ENCODE measurements at places on chromosomes 2 and 18. TPM values are rescaled to one million over a fixed set of nuclear protein-coding genes. Genes with fewer than 3 reads are reported as not detected.

Gene RMND5A
- total RNA-seq, result 42.1 TPM

- no peak for DNase-seq
- H3K36me3 ChIP-seq, result no peaks in the 10 kb centered on the region
- no peak overlapping the region for H3K4me3 ChIP-seq
- no peaks in the 10 kb centered on the region for H3K4me1 ChIP-seq
These were observed 248.4 kb downstream of the FHOD3 start for GRCh38 chr18:36545821-36546427.

DNA sequence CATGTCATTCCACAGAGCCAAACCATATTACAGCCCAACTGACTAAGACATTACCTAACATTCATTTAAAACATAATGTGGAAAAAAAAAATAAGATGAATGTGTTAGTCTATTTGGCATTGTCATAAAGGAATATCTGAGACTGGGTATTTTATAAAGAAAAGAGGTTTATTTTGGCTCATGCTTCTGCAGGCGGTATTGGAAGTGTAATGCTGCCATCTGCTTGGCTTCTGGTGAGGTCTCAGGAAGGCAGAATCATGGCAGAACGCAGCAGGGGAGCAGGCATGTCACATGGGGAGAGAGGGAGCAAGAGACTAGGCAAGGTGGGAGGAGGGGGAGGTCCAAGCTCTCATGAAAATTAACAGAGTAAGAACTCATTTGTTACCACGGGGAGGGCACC is 504.8 kb upstream of the LRATD1 start:
- H3K4me3 ChIP-seq, result no peak overlapping the region
- H3K4me1 ChIP-seq, result no peaks in the 10 kb centered on the region
- no peaks in the 10 kb centered on the region for H3K27me3 ChIP-seq

GRCh38 chr2:45046786-45047185 is 37.5 kb upstream of the SIX2 start:
- H3K27me3 ChIP-seq, result peaks cover 18% of the 10 kb centered on the region
- no peak for DNase-seq

Gene KCNJ13
- total RNA-seq, result not detected

Gene WDFY1
- 58.8 TPM for total RNA-seq

DNA sequence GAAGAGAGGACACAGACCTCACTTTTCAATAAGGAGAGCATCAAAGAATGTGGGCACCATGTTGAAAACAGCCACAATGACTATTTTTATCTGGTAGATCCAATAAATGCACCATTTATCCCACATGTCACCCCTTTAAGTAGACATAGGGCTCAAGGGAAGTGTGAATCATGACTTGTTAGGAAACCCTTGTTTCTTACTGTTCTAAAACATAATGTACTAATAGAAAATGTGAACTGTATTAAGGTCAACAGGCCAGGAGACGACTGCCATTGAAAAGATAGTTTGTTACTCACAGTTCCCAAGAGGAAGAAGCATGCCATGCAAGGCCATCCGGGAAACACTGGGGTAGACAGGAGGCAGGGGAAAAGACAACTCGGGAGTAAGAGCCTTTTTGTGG is 137.7 kb downstream of the EN1 start:
- H3K4me3 ChIP-seq, result no peak overlapping the region
- H3K27ac ChIP-seq, result no peak overlapping the region
- H3K27me3 ChIP-seq, result peaks cover 3% of the 10 kb centered on the region
- H3K4me1 ChIP-seq, result no peaks in the 10 kb centered on the region

Gene GCKR
- not detected for total RNA-seq

DNA sequence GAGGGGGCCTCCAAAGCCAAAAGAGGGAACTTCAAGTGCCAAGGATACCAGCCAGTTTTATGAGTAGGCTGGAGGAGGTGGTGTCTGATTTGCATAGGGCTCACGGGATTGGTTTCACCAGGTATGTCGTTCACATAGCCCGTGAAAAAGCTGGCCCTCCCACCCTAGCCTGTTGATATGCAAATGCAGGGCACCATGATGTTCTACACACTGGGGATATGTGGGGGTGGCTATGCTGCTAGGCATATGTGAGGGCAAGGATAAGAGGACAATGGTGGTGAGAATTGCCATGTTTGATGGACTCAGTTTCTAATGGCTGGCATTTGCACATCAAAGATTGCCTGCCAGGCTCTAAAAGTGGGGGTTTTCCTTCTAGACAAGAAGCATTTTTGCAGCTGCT is 378.6 kb downstream of the DPP10 start:
- H3K27me3 ChIP-seq, result no peaks in the 10 kb centered on the region
- no peaks in the 10 kb centered on the region for H3K36me3 ChIP-seq
- no peak for DNase-seq
- H3K4me1 ChIP-seq, result no peaks in the 10 kb centered on the region
- H3K4me3 ChIP-seq, result no peak overlapping the region

- no peaks in the 10 kb centered on the region for H3K36me3 ChIP-seq
- no peak for DNase-seq
- H3K4me1 ChIP-seq, result no peaks in the 10 kb centered on the region
- H3K27ac ChIP-seq, result no peak overlapping the region
- H3K4me3 ChIP-seq, result no peak overlapping the region
These were observed 694.6 kb downstream of the EPHA4 start for GRCh38 chr2:220877491-220877890.

Gene SNTG2
- 3.5 TPM for total RNA-seq

DNA sequence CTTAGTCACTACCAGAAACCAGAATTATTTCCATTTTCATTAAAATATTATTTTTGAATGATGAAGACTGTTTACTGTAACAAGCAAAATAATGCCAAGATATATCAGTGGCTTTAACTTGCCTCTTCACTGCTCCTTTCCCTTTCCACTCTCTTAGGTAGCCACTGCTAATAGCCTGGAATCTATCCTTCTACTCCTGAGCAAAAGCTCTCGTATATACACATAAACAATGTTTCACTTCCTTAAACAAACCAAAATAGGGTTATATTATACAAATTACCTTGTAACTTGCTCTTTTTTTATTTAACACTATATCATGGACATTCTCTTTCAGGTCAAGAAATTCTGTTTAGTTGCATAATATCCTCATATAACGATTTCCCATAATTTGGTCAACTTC is 20.8 kb downstream of the IMMT start:
- no peaks in the 10 kb centered on the region for H3K27me3 ChIP-seq
- no peak overlapping the region for H3K4me3 ChIP-seq
- H3K36me3 ChIP-seq, result peaks cover 24% of the 10 kb centered on the region
- H3K4me1 ChIP-seq, result peaks cover 15% of the 10 kb centered on the region
- no peak for DNase-seq
- H3K27ac ChIP-seq, result no peak overlapping the region

DNA sequence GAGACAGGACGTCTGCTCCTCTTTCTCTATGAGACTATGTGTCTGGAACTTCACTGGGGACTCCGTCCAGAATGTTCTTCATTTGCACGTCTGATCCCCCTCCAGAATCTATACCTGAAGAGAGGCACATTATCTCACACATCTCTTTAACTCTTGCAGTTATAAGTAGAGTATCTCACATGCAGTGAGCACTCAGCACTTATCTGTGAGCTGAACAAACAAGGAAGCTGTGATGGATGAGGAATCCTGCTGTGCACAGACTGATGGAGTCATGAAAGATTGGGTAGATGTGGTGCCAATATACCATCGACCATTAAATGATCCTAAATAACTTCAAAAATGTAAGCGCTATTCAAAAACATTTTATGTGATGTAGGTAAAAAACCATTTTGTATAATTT is 888.3 kb upstream of the CELF4 start:
- no peak overlapping the region for H3K4me3 ChIP-seq
- H3K4me1 ChIP-seq, result no peaks in the 10 kb centered on the region
- no peak overlapping the region for H3K27ac ChIP-seq
- no peaks in the 10 kb centered on the region for H3K27me3 ChIP-seq

GRCh38 chr2:65499216-65499615 is 66.8 kb upstream of the SPRED2 start:
- DNase-seq, result no peak
- H3K27ac ChIP-seq, result no peak overlapping the region
- peaks cover 15% of the 10 kb centered on the region for H3K27me3 ChIP-seq
- no peaks in the 10 kb centered on the region for H3K36me3 ChIP-seq
- no peak overlapping the region for H3K4me3 ChIP-seq
- no peaks in the 10 kb centered on the region for H3K4me1 ChIP-seq

Gene PROM2
- 1.0 TPM for total RNA-seq

- DNase-seq, result peak; percentile 49
- H3K27me3 ChIP-seq, result peaks cover 4% of the 10 kb centered on the region
- H3K4me1 ChIP-seq, result peaks cover 5% of the 10 kb centered on the region
- H3K4me3 ChIP-seq, result peak overlapping the region; percentile 94
These were observed 47.1 kb upstream of the ZNF519 start for GRCh38 chr18:14179306-14179705.

- H3K36me3 ChIP-seq, result peaks cover 19% of the 10 kb centered on the region
- H3K27me3 ChIP-seq, result no peaks in the 10 kb centered on the region
- H3K27ac ChIP-seq, result no peak overlapping the region
- H3K4me1 ChIP-seq, result peaks cover 15% of the 10 kb centered on the region
These were observed 232.8 kb downstream of the DYM start for GRCh38 chr18:49227441-49228165.

- H3K27ac ChIP-seq, result no peak overlapping the region
- no peak for DNase-seq
- no peak overlapping the region for H3K4me3 ChIP-seq
- H3K27me3 ChIP-seq, result peaks cover 17% of the 10 kb centered on the region
- H3K36me3 ChIP-seq, result no peaks in the 10 kb centered on the region
These were observed 33.9 kb upstream of the EPAS1 start for GRCh38 chr2:46263347-46263746.

GRCh38 chr2:160140471-160140870 is 59.6 kb downstream of the ITGB6 start:
- no peak overlapping the region for H3K27ac ChIP-seq
- peaks cover 14% of the 10 kb centered on the region for H3K27me3 ChIP-seq
- no peaks in the 10 kb centered on the region for H3K4me1 ChIP-seq
- no peaks in the 10 kb centered on the region for H3K36me3 ChIP-seq
- no peak overlapping the region for H3K4me3 ChIP-seq

- H3K4me3 ChIP-seq, result no peak overlapping the region
- no peaks in the 10 kb centered on the region for H3K27me3 ChIP-seq
- DNase-seq, result no peak
- peaks cover 25% of the 10 kb centered on the region for H3K36me3 ChIP-seq
- H3K4me1 ChIP-seq, result peaks cover 22% of the 10 kb centered on the region
These were observed 4.8 kb downstream of the GCFC2 start for GRCh38 chr2:75705921-75706320.

Gene ALLC
- not detected for total RNA-seq

- H3K27me3 ChIP-seq, result peaks cover 4% of the 10 kb centered on the region
- no peak overlapping the region for H3K4me3 ChIP-seq
- no peak overlapping the region for H3K27ac ChIP-seq
- no peak for DNase-seq
- no peaks in the 10 kb centered on the region for H3K4me1 ChIP-seq
- no peaks in the 10 kb centered on the region for H3K36me3 ChIP-seq
These were observed 400.7 kb downstream of the HRH4 start for GRCh38 chr18:24860978-24861680.

DNA sequence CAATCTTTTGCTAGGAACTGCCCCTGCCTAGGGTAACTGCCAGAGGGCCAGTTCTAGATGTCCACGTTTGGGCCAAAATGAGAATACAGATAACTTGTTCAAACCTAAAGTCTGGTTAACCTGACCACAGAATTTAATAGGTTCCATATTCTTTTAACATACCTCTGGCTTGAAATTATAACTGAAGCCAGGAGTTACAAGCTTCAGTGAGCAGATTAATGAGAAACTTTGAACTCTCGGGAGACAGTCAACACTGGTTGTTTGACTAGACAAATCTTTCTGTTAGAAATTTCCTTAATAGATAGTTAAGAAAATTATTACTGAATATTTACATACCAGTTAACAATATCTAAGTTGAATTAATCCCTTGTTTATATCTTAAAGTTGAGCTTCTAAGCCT is 110.0 kb upstream of the KLF7 start:
- no peaks in the 10 kb centered on the region for H3K36me3 ChIP-seq
- no peak overlapping the region for H3K4me3 ChIP-seq
- H3K27ac ChIP-seq, result no peak overlapping the region
- no peaks in the 10 kb centered on the region for H3K4me1 ChIP-seq

DNA sequence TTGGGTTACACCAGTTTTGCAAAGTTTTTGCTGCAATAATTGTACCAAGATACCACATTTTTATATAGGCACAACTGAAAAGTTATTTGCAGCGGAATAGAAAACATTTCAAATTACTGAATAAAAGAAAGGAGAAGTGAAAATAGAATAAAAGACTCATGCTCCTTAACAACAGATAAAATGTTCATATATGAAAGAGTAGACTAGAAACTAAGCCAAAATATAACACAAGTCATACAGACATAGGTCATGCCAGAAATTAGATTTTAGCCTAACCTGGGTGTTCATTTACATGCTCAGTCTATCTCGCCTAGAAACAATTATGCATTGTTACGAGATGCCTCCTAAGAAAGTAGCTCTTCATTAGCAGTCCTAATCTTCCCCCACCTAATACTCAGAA is 16.4 kb upstream of the MAP3K20 start:
- H3K27ac ChIP-seq, result no peak overlapping the region
- peaks cover 44% of the 10 kb centered on the region for H3K27me3 ChIP-seq
- no peaks in the 10 kb centered on the region for H3K36me3 ChIP-seq

- no peak overlapping the region for H3K4me3 ChIP-seq
- no peaks in the 10 kb centered on the region for H3K4me1 ChIP-seq
- DNase-seq, result no peak
These were observed 172.0 kb upstream of the SERPINE2 start for GRCh38 chr2:224211181-224211480.

DNA sequence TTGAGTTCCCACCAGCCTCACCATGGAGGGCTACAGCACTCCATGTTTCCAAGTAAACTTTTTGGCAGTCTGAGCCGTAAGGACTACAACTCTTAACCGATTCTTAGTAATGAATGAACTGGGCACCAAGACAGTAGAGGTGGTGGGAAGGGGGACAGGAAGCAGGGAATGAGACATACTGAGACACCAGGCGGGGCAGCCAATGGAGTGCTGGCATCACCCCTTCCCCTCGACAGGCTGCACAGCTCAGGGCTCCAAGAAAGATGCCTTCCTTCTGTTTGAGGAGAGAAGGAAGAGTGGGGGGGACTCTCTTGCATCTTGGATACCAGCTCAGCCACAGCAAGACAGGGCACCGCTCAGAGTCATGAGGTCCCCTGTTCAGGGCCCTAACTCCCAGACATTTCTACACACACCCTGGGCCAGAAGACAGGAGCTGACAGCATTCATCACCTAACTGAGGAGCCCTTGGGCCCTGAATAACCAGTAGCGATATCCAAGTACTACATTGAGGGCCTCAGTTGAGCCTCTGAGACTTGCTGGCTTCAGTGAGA is 45.2 kb downstream of the USP34 start:
- DNase-seq, result no peak
- no peaks in the 10 kb centered on the region for H3K36me3 ChIP-seq
- no peaks in the 10 kb centered on the region for H3K27me3 ChIP-seq
- peaks cover 45% of the 10 kb centered on the region for H3K4me1 ChIP-seq
- no peak overlapping the region for H3K4me3 ChIP-seq
- peak overlapping the region; percentile 88 for H3K27ac ChIP-seq

DNA sequence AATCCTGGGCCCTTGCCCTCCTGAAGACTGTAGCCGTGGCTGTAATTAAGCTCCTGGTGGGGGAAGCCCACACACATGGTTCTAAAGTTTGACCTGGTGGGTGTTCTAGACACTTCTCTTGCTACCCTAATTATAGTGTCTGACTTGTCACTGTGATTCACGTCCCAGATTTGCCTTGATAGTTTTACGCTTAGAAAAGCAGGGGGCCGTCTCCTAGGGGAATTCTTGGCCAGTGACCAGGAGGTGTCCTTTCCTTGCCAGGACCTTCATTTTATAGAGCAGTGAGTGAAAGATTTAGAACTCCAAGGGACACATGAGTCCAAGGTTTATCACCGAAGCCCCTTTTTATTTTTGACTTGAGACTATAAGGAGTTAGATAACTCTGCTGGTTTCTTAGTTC is 9.0 kb downstream of the TMEM214 start:
- no peak for DNase-seq
- peaks cover 5% of the 10 kb centered on the region for H3K4me1 ChIP-seq
- H3K27ac ChIP-seq, result no peak overlapping the region
- no peak overlapping the region for H3K4me3 ChIP-seq
- no peaks in the 10 kb centered on the region for H3K27me3 ChIP-seq
